A549 treated with ZK216348 at 1 μM for 4 hours (cell line): ENCODE measurements at places on chromosomes 4 and X. TPM values are rescaled to one million over a fixed set of nuclear protein-coding genes. Genes with fewer than 3 reads are reported as not detected.

Gene NMU
- total RNA-seq, result 0.32 to 0.56 TPM (median 0.54 TPM) in 5 replicates

Gene PASD1
- total RNA-seq, result not detected in 5 replicates

Gene SSX2
- total RNA-seq, result not detected in 5 replicates

Gene HTT
- total RNA-seq, result 9.8 to 13.4 TPM (median 12.3 TPM) in 5 replicates

Gene KIAA1210
- total RNA-seq, result not detected in 5 replicates

Gene CXCL5
- 24.7 to 56.4 TPM (median 37.1 TPM) in 5 replicates for total RNA-seq

Gene NPFFR2
- total RNA-seq, result not detected in 5 replicates

Gene TMEM150C
- 0.53 to 1.2 TPM (median 1.0 TPM) in 5 replicates for total RNA-seq

Gene KCND1
- total RNA-seq, result 0.92 to 1.6 TPM (median 1.2 TPM) in 5 replicates

Gene NAA11
- not detected in 5 replicates for total RNA-seq

Gene ADH1A
- not detected in 5 replicates for total RNA-seq

Gene ADH6
- 0.07 TPM in 1 of 5 replicates, not detected in the others for total RNA-seq

Gene RAB9B
- 0.04 TPM in 1 of 5 replicates, not detected in the others for total RNA-seq

Gene BEX4
- total RNA-seq, result 1.4 to 2.7 TPM (median 2.0 TPM) in 5 replicates

Gene CFAP99
- 0.19 to 0.51 TPM in 2 of 5 replicates, not detected in the others for total RNA-seq

Gene SSX1
- not detected in 5 replicates for total RNA-seq

Gene ATP10D
- 2.5 to 4.8 TPM (median 2.9 TPM) in 5 replicates for total RNA-seq

Gene ART3
- total RNA-seq, result not detected in 5 replicates

Gene PRDM8
- total RNA-seq, result 0.14 to 0.63 TPM (median 0.27 TPM) in 5 replicates

Gene DCHS2
- 0.04 TPM in 1 of 5 replicates, not detected in the others for total RNA-seq

Gene GAB1
- 2.2 to 2.7 TPM (median 2.4 TPM) in 5 replicates for total RNA-seq

Gene NLGN4X
- not detected in 5 replicates for total RNA-seq
